Fibroblast of skin of back (primary cell): ENCODE measurements at places on chromosomes 13 and 19.

DNA sequence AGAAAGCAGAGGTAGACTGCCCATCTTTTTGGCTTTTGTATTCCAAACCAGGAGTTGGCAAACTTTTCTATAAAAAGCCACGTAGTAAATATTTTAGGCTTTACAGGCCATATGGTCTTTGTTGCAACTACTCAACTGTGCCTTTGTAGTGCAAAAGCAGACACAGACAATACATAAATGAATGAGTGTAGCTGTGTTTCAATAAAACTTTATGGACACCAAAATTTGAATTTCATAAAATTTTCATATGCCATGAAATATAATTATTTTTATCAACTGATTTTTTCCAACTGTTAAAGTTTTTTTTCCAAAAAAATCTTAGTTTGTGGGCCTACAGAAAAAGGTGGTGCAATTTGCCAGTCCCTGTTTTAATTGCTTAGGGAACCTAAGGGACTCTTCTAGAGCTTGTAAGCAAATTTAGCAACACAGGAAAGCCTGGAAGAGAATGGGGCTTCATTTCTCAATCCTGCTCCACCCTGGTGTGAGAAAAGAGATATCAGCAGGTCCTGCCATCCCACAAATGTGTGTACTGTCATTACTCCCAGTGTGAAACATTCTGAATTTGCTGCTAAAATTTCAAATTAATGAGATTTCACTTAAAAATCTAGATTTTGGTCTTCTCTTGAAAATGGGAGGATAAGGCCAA, 194.2 kb downstream of the RGCC start:
- no peak for DNase-seq

- no peak for DNase-seq
Observed at GRCh38 chr19:18473003-18473705, 35.2 kb upstream of the ISYNA1 start.

DNA sequence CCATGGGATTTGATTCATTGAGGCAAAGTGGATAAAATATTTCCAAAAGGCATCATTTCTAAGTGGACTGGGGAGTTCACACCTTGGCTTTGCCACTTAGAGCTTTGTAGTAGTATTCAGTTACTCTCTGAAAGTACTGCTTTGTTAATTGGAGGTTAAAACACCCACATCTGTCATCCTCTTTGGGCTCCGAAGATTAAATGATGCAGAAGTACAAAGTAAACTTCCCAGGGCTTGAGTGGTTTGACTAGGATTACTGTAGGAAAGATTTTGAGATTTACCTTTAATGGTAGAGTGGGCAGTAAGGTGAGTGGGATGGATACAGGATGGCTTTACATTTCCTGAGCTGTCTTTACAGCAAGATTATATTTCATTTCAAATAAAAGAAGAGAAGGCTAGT, 42.4 kb downstream of the WASF3 start:
- DNase-seq, result no peak

GRCh38 chr13:87080100-87080779, 590.9 kb upstream of the SLITRK5 start:
- no peak for DNase-seq

DNA sequence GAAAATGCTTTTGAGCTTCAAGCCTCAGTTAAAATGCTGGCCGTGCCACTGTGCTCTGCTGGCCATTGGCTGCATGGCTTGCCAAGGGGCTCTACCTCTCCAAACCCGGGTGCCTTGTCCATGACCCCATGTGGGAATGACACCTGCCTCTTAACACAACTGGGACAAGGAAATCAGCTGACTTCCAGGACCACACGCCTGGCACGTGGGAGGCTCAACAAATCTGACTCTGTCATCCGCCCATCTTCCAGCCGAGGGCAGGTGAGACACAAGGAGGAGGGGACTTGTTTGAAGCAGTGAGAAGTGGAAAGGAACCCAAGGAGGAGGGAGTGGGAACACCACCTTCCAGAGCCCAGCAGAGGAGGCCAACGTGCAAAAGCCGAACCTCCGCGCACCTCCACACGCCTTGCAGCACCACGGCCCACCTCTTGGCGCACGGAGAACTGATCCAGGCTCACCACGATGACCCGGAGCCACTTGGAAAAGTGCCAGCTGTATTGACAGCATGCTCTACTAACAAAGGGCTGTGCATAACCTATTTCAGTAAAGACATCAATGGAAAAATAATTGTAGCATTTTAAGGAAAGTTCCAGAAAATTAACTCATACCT, 38.3 kb downstream of the COL4A1 start:
- DNase-seq, result no peak
